Natural killer cell treated with Interleukin-12 subunit alpha and Interleukin-12 subunit beta and Interleukin-15 and Interleukin-18, amount 100 ng/mL, for 72 hours (primary cell): ENCODE measurements at places on chromosomes 11 and 22.
A peak's percentile ranks its signal among the peaks of the same experiment; 100 is the strongest.

GRCh38 chr11:9722023-9722422 lies 58.1 kb downstream of the SWAP70 start:
- no peak for DNase-seq
- peaks cover under 1% of the 10 kb centered on the region for H3K36me3 ChIP-seq
- H3K27me3 ChIP-seq: no peaks in the 10 kb centered on the region
- no peak overlapping the region for H3K4me3 ChIP-seq
- peaks cover 10% of the 10 kb centered on the region for H3K4me1 ChIP-seq

GRCh38 chr22:18075720-18076497 lies 1.9 kb upstream of the PEX26 start:
- peaks cover 15% of the 10 kb centered on the region for H3K36me3 ChIP-seq
- peak overlapping the region; percentile 91 for H3K4me3 ChIP-seq
- no peaks in the 10 kb centered on the region for H3K27me3 ChIP-seq
- peak overlapping the region; percentile 84 for H3K27ac ChIP-seq
- DNase-seq: no peak

DNA sequence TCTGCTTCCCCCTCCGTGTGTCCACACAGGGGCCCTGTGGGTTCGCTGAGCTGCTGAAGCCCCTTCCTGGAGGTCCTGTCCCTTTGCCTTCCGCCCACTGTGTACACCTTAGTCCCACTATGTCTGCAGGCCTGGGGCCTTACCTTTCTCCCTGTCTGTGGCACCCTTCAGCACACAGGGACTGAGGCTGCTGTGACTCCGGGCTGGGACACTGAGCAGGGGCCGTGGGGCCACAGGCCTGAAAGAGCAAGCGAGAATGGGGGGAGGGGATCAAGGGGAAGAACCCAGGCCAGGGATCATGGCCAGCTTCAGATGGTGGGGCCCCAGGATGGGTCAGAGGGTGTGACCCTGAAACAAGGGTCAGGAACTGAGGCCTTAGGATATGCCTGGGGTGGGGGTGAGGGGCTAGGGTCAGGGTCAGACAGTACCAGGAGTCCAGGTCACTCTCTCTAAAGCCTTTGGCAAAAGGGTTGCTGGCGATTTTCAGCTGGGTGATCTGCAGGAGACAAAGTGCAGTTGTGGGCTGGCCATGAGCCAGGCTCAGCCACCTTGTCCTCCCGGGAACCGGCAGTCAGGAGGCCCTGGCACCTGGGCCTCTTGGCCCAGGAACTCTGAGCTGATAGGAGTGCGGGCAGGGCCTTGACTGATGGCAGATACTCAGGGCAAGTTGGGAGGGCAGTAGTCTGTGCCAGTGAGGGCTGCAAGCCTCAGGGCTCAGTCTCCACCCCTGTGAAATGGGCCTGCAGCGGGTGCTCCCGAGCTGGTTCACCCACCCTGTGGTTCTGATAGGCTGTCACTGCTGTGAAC lies 2.6 kb upstream of the NUDT8 start:
- H3K4me3 ChIP-seq: peak overlapping the region; percentile 73
- no peaks in the 10 kb centered on the region for H3K27me3 ChIP-seq
- no peak for DNase-seq
- H3K27ac ChIP-seq: no peak overlapping the region

DNA sequence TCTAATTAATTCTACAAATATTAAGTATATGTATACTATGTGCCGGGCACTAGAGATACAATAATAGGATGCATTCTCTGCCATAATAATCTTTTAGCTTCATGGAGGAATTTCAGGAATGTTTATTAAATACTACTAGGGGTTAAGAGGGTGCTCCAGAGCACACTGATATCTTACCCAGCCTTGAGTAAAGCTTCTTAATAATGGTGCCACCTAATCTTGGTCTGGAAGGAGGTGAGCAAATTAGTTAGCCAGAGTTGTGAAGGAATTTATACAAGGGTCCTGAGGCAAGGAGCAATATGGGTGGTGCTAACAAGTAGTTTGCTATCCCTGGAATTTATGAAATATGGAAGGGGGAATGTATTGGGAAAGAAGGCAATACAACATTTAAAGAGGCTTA lies 21.7 kb downstream of the ELP4 start:
- peaks cover 6% of the 10 kb centered on the region for H3K4me1 ChIP-seq
- H3K4me3 ChIP-seq: no peak overlapping the region
- no peak overlapping the region for H3K27ac ChIP-seq
- no peaks in the 10 kb centered on the region for H3K36me3 ChIP-seq
- no peak for DNase-seq
- no peaks in the 10 kb centered on the region for H3K27me3 ChIP-seq

GRCh38 chr11:36361901-36362391 lies 65.9 kb downstream of the PRR5L start:
- H3K27me3 ChIP-seq: no peaks in the 10 kb centered on the region
- no peak overlapping the region for H3K27ac ChIP-seq
- H3K36me3 ChIP-seq: no peaks in the 10 kb centered on the region
- peak overlapping the region; percentile 60 for H3K4me3 ChIP-seq
- H3K4me1 ChIP-seq: peaks cover 47% of the 10 kb centered on the region
- DNase-seq: no peak

GRCh38 chr11:66745356-66746235 lies 16.6 kb upstream of the SPTBN2 start:
- H3K36me3 ChIP-seq: no peaks in the 10 kb centered on the region
- peak overlapping the region; percentile 96 for H3K4me3 ChIP-seq
- no peaks in the 10 kb centered on the region for H3K27me3 ChIP-seq
- DNase-seq: no peak

- no peaks in the 10 kb centered on the region for H3K36me3 ChIP-seq
- no peak for DNase-seq
- H3K27me3 ChIP-seq: no peaks in the 10 kb centered on the region
- H3K27ac ChIP-seq: no peak overlapping the region
These were observed 179.2 kb upstream of the MTMR2 start for GRCh38 chr11:96103102-96103501.

GRCh38 chr11:93039531-93040240 lies 70.2 kb downstream of the MTNR1B start:
- no peak overlapping the region for H3K27ac ChIP-seq
- DNase-seq: no peak
- H3K36me3 ChIP-seq: peaks cover 7% of the 10 kb centered on the region
- no peak overlapping the region for H3K4me3 ChIP-seq
- H3K27me3 ChIP-seq: no peaks in the 10 kb centered on the region

- H3K36me3 ChIP-seq: no peaks in the 10 kb centered on the region
- peak overlapping the region; percentile 38 for H3K4me3 ChIP-seq
- peaks cover 28% of the 10 kb centered on the region for H3K4me1 ChIP-seq
- H3K27me3 ChIP-seq: no peaks in the 10 kb centered on the region
- no peak for DNase-seq
- H3K27ac ChIP-seq: peak overlapping the region; percentile 73
These were observed 26.5 kb upstream of the SCARF2 start for GRCh38 chr22:20464096-20464614.

DNA sequence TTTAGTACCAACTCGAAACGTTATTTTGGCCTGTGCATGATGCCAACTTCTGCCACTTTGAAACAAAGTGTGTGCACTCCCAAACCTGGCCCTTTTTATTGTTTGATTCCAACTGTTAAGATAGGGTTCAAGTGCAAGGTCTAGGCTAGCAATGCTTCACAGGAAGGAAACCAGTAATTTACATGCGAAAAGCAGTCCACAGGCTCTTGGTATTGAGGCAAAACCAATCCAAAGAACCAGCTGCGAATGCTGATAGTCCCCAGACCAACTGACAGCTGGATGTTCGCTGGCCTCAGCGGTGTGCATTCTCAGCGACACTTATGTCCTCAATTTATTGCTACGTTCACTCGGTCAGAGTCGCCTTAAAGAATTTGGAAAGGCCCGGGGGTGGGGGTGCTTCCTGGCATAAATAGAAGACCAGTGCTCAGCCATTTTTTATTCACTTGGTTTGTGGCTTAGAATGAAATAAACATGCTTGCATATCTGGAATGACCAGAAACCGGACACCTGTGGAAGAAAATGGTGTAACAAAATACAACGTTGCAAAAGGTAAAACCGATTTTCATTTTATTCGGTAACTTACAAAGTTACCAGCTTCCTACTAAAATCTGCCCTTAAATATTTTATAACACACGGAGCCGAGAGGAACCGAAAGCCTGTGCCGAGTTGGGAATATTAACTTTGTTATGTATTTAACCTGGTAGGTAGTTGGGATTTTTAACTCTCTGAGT lies 1.6 kb downstream of the CPT1A start:
- no peaks in the 10 kb centered on the region for H3K36me3 ChIP-seq
- peaks cover 57% of the 10 kb centered on the region for H3K4me1 ChIP-seq
- DNase-seq: no peak
- peak overlapping the region; percentile 83 for H3K4me3 ChIP-seq
- no peaks in the 10 kb centered on the region for H3K27me3 ChIP-seq

DNA sequence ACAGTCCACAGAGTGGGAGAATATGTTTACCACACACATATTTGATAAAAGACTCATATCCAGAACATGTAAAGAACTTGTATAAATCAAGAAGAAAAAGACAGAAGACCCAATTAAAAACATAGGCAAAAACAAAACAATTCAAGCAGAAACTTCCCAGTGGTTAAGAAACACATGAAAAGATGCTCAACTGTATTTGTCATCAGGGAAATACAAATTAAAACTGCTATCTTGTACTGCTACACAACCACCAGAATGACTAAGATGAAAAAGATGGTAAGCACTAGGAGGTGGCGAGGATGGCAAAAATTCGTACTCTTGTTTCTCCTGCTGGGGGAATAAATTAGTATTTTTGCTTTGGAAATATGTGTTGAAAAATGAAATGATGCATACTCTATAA lies 192.3 kb upstream of the C11orf87 start:
- no peak overlapping the region for H3K27ac ChIP-seq
- H3K27me3 ChIP-seq: no peaks in the 10 kb centered on the region
- no peak for DNase-seq
- H3K4me1 ChIP-seq: no peaks in the 10 kb centered on the region
- no peak overlapping the region for H3K4me3 ChIP-seq

- no peaks in the 10 kb centered on the region for H3K27me3 ChIP-seq
- no peaks in the 10 kb centered on the region for H3K36me3 ChIP-seq
- H3K4me3 ChIP-seq: peak overlapping the region; percentile 6
- H3K27ac ChIP-seq: peak overlapping the region; percentile 9
- DNase-seq: no peak
These were observed 298.3 kb downstream of the NTM start for GRCh38 chr11:131668500-131669400.

DNA sequence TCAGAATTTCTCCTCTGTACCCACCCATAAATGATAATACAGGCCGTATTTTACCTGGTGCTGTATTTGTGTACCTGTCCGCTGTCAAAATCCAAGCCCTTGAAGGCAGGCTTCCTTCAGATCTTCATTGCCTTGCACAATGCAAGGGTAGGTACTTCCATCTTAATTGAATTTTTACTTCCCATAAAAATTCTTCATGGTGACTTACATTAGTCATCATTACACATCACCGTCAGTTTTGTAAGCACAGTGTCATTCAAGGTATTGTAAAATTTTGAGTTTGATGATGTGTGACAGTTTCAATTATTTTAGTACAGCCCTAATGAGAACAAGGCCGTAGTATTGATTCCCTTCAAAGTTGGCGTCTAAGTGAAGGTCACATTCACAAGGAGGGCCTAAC lies 770 bp upstream of the TSG101 start:
- peaks cover 13% of the 10 kb centered on the region for H3K4me1 ChIP-seq
- DNase-seq: no peak
- no peaks in the 10 kb centered on the region for H3K36me3 ChIP-seq
- peak overlapping the region; percentile 93 for H3K4me3 ChIP-seq
- no peaks in the 10 kb centered on the region for H3K27me3 ChIP-seq

GRCh38 chr22:32625985-32626384 lies 151.4 kb downstream of the FBXO7 start:
- no peak overlapping the region for H3K4me3 ChIP-seq
- no peaks in the 10 kb centered on the region for H3K36me3 ChIP-seq
- peaks cover 3% of the 10 kb centered on the region for H3K4me1 ChIP-seq
- peaks cover 7% of the 10 kb centered on the region for H3K27me3 ChIP-seq
- H3K27ac ChIP-seq: no peak overlapping the region

GRCh38 chr11:71223081-71223405 lies 29.3 kb downstream of the SHANK2 start:
- H3K4me3 ChIP-seq: no peak overlapping the region
- peaks cover 13% of the 10 kb centered on the region for H3K27me3 ChIP-seq
- H3K27ac ChIP-seq: no peak overlapping the region
- H3K36me3 ChIP-seq: peaks cover 26% of the 10 kb centered on the region

DNA sequence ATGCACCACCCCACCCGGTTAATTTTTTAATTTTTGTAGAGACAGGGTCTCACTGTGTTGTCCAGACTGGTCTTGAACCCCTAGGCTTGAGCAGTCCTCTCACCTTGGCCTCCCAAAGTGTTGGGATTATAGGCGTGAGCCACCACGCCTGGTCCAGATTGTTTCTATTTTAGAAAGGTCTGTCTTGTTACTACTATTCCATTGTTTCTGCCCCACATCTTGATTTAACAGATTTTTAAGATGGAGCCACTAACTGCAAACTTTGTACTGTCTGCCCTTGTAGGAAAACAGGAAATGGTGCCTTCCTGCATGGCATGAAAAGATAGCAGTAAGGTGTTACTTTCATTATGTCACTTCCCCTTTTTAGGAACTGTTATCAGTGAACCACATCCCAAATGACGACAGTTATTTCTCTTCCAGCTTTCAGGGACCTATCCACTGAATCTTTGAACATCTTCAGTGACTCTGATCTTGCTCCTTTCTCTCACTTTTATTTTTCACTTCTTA lies 23.2 kb downstream of the TAF1D start:
- H3K36me3 ChIP-seq: peaks cover 21% of the 10 kb centered on the region
- H3K4me3 ChIP-seq: peak overlapping the region; percentile 66
- no peaks in the 10 kb centered on the region for H3K27me3 ChIP-seq
- no peak for DNase-seq
- peak overlapping the region; percentile 79 for H3K27ac ChIP-seq
- peaks cover 17% of the 10 kb centered on the region for H3K4me1 ChIP-seq

DNA sequence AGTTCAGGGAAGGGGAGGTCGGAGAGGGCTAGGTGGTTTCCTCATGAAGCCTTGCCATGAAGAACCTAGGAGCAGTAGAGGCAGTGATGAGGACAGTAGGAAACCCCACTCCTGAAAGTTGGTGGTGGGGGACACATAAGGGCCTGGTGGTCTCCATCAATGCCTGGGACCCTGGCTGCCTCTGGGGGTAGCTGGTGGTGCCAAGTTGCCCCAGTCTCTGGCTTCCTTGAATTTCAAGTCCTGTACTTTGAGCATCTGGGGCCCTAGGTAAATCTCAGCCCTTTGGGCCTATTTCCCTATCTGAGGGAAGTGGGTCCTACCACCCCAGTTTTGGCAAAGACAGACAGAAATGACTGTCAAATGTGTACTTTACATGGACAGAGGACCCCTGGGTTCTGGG lies 28.1 kb downstream of the AMPD3 start:
- no peak overlapping the region for H3K4me3 ChIP-seq
- H3K4me1 ChIP-seq: peaks cover 9% of the 10 kb centered on the region
- H3K27ac ChIP-seq: no peak overlapping the region
- DNase-seq: no peak
- no peaks in the 10 kb centered on the region for H3K36me3 ChIP-seq
